NCI-H1105 (cell line): ENCODE measurements at places on chromosomes 2 and 18.

DNA sequence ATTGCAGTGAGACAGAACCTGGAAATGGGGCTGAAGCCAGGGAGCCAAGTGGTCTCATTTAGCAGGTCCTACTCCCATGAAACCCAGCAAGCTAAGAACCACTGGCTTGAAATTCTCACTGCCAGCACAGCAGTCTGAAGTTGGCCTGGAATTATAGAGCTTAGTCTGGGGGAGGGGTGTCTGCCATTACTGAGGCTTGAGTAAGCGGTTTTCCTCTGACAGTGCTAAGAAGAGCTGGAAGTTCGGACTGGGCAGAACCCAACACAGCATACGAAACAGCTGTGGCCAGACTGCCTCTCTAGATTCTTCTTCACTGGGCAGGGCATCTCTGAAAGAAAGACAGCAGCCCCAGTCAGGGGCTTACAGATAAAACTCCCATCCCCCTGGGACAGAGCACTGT lies 305.7 kb upstream of the SETBP1 start:
- DNase-seq = no peak

DNA sequence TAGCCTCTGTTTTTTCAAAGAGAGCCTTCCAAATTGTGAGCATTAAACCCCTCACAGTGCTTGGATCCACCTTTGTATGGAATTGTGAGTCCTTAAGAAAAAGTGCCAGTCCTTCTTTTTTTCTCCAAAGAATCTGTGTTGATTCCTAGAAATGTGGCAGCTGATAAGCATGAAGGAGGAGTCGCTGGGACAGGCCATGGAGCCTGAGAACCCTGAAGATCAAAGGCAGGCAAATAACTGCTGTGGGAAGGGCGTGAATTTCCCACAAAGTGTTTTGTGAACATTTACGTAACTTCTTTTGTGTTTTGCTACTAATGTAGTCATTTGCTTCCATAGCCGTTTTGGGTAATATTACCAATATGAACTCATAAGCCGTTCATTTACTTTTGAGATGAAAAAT lies 27.7 kb upstream of the CHMP1B start:
- DNase-seq = no peak

- DNase-seq = no peak
These were observed 48.6 kb downstream of the SLC8A1 start for GRCh38 chr2:40403233-40403836.

DNA sequence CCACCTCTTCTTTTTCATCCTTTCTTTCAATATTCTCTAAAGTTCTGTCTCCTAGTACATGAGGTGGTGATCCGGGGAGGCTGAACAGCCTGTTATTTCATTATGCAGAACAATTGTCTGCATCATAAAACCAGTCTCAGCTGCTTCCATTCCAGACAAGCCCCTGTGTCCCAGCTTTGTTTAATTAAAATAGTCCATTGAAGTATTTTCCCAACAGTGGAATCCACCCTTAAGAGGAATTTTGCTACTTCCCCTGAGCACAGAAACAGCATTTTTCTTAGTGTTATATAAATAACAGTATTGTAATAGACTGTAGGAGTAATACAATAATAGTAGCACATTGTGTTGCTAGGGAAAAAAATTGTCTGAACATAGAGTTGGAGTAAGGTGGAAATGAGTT lies 395.4 kb upstream of the TCF4 start:
- no peak for DNase-seq

DNA sequence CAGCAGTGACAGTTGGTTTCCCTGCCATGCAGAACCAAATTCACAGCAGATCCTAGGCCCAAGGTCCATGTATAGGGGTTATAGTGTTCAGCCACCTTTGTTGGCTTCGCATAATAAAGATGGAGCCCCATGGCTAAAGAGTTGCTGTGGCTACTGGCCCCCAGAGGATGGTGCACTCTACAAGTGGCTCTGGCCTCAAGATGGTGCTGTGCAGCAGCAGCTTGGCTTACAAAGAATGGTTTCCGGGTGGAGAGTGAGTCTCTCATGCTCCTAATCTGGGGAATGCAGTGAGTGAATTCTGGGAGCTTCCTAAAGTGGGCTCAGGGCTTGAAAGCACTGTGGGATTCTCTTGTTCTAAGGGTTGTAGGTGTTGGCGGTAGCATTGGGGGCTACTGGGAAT lies 1199.7 kb downstream of the CNTNAP5 start:
- no peak for DNase-seq

GRCh38 chr2:198930170-198930569 lies 527.6 kb downstream of the SATB2 start:
- DNase-seq = no peak

GRCh38 chr18:44789710-44790109 lies 109.0 kb downstream of the SETBP1 start:
- no peak for DNase-seq

DNA sequence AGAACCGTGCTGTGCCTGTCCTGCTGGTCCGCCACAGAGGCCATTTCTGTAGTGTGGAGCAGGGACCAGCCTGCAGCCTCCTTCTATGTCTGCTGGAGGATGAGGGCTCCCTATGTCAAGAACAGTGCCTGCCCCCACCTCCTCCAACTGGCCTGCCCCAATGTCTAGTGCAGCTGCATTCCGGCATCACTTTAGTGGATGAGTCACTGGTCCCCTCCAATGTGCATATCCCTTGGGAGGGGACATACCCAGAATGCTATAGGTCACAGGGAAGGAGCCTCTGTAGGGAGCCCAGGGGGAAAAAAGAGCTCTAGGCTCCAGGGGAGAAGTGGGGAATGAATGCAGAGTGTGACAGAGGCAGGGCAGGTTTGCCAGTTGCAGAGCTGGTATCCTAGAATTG lies 219.6 kb downstream of the CELF4 start:
- DNase-seq = no peak

DNA sequence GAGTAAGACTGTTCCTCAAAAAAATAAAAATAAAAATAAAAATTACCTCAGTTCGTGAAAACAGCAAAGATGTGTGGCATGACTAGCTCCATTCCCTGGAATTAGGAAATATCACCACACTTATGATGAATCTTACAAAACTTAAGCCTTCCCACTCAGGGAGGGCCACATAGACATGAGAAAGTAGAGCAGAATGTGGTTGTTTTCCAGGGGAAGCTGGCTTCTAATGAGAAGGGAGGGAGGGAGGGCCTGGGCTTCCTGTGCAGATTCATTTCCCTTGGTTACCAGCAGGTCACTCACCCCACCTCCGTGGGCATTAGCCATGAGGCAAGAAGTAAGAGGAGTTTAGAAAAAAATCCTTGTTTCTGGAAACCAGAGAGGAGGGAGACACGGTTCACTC lies 95.9 kb upstream of the RMDN2 start:
- no peak for DNase-seq

GRCh38 chr2:176097820-176098365 lies 1.7 kb upstream of the HOXD12 start:
- no peak for DNase-seq

DNA sequence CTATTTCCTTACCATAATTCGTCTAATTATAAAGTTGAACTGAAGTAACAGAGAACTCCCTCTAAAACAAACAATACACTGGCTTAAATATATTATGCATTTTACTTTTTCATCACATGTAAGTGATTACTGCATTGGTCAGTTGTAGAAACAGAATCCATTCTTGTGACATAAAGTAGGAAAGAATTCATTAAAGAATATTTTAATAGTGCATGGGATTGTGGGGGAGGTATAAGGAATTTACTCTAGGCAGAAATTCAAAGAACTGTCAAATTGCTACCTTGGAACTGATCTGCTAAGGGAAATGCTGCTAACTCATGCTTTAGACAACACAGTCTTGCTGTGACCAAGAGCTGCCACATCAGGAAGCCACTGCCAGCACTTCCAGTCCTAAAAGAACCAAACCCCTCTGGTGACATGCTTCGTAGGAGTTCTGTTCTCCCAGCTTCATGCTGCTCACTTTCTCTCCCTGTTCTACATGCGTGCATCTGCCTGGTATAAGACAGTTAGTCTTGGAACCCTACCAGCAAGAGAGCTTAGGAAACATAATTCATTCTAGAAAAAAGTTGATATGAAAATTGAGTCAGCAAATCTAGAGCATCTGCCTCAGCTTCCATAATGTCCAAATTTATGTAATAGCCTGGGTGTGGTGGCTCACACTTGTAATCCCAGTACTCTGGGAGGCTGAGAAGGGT lies 1137.6 kb upstream of the NXPH2 start:
- no peak for DNase-seq

DNA sequence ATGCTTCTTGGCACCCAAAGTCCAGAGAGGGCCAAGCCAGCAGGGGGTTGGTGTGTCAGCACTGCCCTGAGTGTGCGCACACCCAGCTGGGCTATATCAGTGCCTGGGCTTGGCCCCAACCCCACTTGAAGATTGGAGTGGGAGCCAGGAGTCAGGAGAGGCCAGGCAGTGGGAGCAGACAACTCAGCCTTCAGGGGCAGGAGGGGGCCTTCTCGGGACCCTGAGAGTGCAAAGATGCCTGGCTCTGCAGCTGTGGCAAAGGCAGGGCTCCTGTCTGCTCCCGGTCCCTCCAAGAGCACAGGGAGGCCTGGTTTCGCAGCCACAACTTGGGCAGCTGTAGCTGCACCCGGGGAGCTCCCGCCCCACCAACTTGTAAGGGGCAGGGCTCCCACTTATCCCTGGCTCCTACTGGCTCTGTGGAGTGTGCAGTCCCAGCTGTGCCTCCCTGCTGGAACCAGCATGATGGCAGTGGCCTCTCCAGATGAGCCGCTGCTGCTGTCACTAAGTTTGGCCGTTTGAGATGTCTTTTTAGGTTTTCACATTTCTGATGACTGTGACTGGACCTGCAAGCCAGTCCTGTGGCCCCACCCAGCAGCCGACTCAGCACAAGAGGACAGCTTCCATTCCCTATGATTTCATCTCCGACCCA lies 148.8 kb upstream of the HS6ST1 start:
- no peak for DNase-seq

GRCh38 chr2:110114831-110115255 lies 779 bp downstream of the MALL start:
- no peak for DNase-seq

GRCh38 chr2:98698896-98699295 lies 32.0 kb downstream of the MGAT4A start:
- no peak for DNase-seq

- DNase-seq = no peak
These were observed 2.6 kb downstream of the MAIP1 start for GRCh38 chr2:199958014-199958413.

GRCh38 chr2:10738192-10738591 lies 16.8 kb downstream of the ATP6V1C2 start:
- DNase-seq = no peak

DNA sequence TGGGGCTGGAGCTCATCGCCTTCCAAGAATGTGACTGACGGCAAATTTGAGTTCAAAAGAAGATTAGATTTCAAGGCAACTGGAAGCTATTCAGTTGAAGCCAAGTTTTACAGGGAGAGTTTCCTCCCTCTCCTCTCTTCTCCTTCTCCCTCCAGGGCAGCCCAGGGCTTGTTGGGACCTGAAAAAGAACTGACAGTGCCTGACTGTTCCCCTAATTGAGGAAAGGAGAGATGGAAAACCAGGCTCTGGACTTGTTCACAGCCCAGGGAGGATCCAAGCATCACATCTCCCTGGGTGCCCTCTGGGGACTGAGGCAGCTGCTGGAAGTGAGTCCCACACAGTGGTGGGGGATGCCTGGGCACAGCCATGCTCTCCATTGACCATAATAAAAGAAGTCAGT lies 88.1 kb downstream of the THNSL2 start:
- peak; percentile 65 for DNase-seq

DNA sequence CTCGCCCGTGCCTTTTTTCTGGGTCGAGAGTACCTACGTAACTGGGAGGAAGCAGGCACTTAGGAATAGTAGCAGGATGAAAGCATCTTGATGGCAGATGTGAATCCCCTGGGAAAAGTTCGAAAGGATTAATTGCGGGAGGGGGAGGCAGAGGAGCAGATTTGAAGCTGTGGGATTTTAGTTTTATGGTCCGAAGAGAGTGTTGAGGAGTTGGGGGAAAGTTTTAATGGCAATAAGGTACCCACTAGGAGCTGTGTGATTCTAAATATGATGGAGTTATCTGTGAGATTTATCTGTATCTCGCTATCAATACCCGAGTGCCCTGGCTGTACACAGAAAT lies 1.1 kb downstream of the AGFG1 start:
- no peak for DNase-seq

DNA sequence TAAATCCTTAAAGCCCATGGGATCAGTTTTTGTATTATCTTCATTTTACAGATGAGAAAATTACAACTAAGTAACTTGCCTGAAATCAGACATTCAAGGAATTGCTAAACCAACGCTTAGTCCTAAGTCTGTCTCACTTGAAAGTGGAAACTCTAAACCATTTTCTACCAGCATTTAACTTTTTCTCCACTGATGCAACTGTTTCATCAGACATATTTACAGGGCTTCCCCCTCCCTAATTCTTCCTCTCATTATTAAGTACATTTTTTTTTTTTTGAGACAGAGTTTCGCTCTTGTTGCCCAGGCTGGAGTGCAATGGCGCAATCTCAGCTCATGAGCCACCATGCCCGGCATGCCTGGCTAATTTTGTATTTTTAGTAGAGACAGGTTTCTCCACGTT lies 88.6 kb downstream of the ACVR1C start:
- no peak for DNase-seq

DNA sequence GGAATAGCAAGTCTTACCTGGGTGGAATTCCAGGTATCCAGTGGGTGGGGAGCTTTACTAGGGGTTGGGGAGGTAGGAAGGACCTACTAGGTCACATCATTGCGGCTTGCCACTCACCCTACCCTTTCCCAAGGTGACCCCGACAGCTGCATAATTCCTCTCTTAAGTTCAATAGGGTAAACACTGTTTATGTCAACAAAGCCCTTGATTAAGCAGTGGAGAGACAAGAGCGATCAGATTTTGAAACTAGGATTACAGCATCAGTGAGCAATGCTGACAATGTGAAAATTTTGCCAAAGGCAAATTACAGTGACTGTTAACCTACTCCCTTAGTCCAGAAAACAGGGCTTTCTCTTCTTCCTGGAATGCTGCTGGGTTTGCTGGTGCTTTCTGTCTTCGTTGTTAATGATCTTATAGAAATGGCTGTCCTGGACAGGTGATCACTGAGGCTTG lies 14.5 kb downstream of the SLC19A3 start:
- no peak for DNase-seq

DNA sequence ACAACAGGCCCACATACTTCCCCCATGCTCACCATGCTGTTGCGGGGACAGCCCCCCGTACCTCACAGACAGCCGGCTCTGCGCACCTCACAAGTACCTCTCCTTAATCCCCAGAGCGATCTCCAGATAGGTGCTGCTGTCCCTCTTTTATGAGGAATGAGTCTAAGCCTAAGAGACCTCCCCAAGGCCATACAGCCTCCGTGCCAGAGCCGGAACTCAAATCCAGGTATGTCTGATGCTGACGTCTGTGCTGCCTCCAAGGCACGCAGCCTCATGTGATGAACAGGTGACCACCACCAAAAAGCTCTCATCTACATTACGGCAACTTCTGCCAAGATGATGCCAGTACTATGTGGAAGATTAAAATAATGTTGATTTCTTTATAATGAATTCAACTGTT lies 85.2 kb downstream of the EIPR1 start:
- no peak for DNase-seq

DNA sequence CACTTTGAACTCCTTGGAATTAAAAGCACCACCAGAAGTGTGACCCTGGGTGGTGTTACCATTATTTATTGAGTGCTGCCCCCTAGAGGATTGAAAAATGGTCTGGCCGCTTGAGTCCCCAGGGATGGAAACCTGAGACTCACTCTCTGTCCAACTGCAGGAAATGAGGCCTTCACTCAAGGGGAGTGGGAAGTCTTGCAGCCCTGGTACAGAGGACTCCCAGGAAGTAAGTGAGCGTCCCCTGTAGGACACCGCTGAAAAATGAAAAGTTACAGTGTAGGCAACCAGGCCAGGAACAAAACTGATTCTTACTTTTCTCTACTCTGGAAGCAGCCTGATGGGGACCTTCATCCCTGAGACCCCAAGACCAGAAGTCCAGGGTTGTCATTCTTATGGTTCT lies 2.2 kb upstream of the NRP2 start:
- peak; percentile 75 for DNase-seq

- DNase-seq = no peak
These were observed 194.6 kb upstream of the SMAD2 start for GRCh38 chr18:48124857-48125626.
